AG04450 (cell line): ENCODE measurements at places on chromosomes 6 and 20.

GRCh38 chr20:25007491-25008305 lies 15.1 kb upstream of the APMAP start:
- DNase-seq: no peak

GRCh38 chr6:35179901-35180535 lies 33.7 kb upstream of the SCUBE3 start:
- DNase-seq: no peak

GRCh38 chr6:17905611-17906592 lies 81.5 kb downstream of the KIF13A start:
- DNase-seq: no peak

DNA sequence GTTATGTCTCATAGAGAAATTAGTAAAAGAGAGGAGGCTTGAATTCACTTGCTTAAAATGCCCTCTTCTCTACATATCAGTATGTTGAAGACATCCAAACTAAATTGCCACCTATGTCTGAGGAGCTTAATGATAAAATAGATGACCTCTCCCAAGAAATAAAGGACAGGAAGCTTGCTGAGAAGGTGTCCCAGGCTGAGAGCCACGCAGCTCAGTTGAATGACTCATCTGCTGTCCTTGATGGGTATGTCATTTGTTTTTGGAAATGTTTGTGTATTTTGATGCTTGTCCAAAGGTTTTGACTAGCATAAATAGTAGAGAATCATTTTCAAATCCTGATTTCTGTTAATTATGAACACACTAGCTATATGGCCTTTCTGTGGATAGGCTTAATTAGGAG lies 307.7 kb downstream of the ARHGAP18 start:
- DNase-seq: no peak

DNA sequence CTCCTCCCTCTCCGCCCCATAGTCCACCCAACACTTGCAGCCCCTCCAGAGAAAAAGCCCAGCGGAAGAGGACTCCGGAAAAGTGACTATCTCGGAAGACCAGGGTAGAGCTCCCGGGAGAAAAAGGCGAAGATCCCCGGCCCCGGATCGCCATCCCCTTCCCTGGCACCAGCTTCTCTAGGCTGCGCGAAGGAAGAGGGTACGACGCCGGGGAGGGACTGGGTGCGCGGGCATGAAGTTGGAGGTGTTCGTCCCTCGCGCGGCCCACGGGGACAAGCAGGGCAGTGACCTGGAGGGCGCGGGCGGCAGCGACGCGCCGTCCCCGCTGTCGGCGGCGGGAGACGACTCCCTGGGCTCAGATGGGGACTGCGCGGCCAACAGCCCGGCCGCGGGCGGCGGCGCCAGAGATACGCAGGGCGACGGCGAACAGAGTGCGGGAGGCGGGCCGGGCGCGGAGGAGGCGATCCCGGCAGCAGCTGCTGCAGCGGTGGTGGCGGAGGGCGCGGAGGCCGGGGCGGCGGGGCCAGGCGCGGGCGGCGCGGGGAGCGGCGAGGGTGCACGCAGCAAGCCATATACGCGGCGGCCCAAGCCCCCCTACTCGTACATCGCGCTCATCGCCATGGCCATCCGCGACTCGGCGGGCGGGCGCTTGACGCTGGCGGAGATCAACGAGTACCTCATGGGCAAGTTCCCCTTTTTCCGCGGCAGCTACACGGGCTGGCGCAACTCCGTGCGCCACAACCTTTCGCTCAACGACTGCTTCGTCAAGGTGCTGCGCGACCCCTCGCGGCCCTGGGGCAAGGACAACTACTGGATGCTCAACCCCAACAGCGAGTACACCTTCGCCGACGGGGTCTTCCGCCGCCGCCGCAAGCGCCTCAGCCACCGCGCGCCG lies 822 bp downstream of the FOXQ1 start:
- DNase-seq: no peak

DNA sequence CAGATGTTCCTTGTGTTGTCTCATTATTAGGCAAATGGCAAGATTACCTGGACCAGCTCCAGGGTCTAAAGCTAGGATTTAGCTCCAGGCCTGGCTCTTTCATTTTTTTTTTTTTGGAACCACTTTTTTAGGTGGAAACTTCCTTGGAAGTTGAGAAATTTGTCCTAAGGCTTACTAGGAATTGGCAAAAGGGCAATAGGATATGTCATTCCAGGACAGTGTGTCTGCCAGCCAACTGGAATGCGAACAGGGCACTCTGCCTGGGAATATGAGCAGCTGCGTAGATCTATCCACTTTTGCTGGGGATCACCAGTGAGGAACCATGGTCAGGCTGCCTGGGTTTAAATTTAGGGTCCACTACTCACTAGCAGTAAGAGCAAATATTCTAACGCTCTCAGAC lies 304.0 kb downstream of the TSHZ2 start:
- DNase-seq: no peak

GRCh38 chr6:80522576-80522975 lies 416.1 kb downstream of the BCKDHB start:
- DNase-seq: no peak

DNA sequence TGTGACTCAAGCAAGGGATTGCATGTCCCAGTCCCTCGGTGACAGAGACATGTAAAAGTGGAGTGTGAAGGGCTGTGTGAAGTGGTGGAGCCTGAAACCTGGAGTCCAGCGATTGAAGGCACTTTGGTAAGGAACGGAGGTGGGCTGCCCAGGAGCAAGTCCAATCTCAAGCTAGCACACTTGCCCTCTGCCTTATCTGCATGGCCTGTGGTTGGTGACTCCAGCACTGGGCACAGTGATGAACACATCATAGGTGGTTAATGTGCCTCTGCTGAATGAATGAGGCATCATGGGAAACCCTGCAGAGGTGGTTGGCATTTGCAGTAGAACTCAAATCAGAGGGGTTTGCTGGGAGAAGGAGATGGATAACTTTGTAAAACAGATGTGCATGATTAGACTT lies 14.9 kb upstream of the ULBP3 start:
- DNase-seq: no peak

GRCh38 chr20:62651285-62652021 lies 9.2 kb downstream of the SLCO4A1 start:
- no peak for DNase-seq

DNA sequence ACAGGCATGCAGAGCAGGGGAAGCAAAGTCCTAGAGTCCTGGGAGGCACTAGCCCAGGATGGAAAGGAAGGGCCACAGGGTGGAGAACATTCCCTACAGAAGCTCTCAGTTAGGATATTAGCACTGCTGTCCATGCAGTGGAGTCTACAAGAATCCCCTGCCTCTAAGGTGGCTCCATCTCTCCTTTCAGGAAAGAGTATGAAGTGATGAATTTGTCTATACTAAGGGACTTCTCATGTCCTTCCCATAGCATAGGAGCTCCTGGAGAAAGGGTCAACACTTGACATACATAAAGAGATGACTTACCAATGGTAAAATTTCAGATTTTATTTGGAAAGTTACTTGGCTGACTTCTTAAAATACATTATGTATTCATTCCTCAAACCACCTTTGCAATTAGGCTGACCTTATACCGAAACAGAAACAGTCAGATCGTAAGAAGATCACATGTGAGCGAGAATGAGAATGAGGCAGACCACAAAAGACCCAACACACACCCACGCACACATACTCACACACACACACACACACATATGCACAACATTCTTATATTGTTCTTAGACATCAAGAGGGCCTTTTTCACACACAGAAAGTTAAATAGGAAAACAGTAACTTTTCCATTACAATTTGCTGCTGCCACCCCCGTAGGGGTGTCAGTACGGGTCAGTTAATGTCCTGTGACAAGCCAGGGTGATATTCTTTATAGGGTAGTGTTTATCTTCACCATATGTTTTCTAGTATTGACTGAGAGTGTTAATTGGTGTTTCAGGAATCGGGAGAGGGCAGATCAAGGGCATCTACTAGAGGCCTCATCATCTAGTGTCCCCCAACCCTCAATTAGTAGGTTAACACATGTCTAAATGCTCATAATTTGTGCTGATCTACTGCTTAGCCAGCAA lies 159.4 kb downstream of the FAXC start:
- DNase-seq: no peak

GRCh38 chr20:61460261-61461052 lies 208.4 kb downstream of the CDH4 start:
- no peak for DNase-seq

DNA sequence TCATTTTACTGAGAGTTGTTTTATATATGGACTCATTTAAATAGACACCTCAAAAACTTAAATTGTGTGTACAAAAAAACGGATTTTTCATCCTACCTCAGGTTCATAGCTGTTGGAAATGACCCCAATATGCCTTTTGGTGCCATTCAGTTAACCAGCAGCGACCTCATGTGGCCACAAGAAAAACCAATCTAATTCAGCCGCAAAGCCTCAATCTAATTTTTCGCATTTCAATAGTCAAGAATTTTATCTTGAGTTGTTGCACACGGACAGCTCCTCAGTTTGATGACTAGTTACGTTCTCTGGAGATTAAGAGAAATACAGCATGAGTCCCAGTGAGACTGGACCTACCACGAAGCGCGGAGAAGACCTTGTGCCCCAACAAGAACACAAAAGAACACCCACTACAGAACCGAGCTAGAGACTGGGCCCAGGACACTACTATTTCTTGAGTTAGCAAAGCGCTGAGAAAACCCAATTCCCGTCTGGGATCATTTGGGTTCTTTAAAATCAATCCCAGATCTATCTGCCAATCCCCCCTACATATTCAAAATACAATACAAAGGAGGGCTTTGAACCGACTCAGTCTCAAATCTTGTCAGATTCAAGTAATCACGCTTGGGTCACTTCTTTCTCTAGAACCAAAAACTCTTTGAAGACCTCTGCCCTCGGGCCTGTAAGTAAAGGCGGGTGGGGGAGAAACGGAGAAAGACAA lies 1.1 kb downstream of the TCP11 start:
- peak; percentile 56 for DNase-seq

DNA sequence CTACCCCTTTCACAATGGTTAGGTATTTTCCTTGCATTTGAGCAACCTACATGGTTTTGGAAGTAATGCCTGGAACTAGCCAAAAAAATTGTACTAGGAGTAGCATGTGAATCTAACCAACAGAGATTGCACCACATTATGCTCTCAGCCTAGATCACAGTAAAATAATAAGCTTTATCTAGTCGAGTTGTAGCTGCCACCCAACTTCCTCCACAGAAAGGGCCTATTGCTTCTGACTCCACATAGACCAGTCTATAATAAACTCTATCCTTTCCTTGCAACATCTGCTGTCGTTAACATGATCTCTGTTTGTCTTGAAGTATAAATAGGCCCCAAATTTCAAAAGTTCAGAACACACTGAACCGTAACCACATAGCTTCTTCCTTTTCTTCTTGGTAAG lies 375.5 kb downstream of the PKHD1 start:
- DNase-seq: no peak

- no peak for DNase-seq
These were observed 800 bp downstream of the ABCC10 start for GRCh38 chr6:43428112-43428570.
